ENCODE measurements at places on chromosomes 4 and X.

DNA sequence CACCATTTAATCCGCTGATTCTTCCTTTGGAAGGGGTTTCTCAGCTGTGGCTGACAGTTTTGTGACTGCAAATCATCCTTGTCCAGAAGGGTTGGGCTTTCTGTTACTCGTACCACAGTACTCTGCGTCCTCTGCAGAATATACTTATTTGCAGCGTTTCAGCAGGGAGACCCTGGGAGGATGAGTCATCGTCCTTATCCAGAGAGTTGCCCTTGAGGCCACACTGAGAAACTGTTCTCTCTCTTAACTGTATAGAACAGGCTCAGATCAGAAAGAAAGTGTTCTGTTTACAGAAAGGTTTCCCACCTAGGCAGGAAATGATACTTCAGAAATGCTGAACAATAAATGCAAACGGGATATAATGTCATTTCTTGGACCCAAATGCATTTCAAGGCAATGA, 47.8 kb upstream of the DDX53 start:
- DNase-seq = no peak

DNA sequence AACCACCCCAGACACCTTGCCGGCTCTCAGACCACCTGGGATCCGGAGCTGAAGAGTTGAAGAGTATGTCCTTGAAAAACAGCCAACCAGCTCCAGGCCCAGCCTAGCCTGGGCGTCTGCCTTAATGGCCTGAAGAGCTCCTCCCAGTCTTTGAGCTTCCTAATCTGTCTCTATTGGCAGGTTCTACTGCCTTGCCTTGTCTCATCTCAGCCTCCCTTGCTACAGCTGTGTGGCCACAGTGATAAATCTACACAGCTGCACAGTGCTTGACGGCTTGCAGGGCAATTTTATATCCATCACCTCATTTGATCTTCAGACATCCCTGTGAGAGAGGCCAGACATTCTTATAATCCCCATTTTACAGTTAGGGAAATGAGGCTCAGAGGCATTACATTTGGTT, 19.9 kb downstream of the AWAT2 start:
- no peak for DNase-seq

DNA sequence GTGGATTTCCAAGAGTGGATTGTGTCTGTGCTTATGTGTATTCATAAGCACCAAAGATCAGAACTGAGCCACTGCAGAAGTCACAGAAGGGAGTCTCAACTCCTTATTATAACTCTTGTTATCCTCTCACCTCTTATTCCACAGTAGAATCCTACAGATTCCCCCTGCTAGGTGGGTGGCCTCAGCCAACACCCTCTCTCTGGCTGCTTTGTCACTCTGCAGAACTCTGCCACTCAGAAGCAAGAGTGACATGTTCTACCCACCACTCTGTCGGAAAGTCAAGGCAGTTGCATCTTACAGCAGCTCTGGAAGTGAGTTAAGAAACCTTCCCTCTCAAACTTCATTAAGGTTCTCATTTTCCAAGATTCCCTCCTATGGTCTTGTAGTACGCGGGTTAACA, 41.9 kb downstream of the PTCHD1 start:
- DNase-seq = no peak

DNA sequence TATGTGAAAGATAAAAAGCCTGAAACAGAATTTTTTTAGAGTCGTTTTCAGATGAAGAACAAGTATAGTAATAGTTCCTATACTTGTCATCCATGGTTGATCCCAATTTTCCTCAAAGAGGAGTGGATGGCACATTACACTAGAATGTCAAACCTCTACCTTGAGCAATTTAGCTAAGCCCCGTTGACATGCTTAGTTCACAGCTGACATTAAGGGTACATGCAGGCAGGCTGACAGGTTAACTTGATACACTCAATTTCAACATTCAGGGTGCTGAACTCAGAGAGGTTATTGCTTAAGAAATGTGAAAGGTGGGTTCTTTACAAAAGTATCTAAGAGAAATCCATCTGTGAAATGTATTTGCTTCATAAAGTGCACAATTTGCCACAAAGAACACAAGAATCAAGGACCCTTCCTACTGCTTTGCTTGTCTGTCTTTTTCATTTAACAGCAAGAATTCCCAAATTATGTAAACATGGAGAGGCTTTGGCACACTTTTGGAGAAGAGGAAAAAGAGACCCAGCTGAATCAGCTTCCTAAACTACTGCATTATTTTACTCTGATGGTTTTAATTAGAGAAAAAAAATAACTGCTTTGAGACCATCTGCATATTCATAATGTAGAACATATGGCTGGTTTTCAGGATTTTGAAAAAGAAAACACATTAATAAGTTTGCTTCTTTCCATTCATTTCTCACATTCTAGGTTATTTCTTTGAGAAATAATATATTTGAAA, 122.5 kb upstream of the DDIT4L start:
- no peak for DNase-seq

GRCh38 chr4:3257556-3258482, 8.9 kb downstream of the MSANTD1 start:
- no peak for DNase-seq

Data from activated T-helper 1 cell treated with anti-CD3 and anti-CD28 coated beads, Interleukin-2, amount 50 U/mL, for 16 hours (primary cell).